A549 treated with AZD2906 at 1 μM for 4 hours (cell line): ENCODE measurements at places on chromosomes 12 and 14. TPM values are rescaled to one million over a fixed set of nuclear protein-coding genes. Genes with fewer than 3 reads are reported as not detected.

The SALL2 gene
- 0.57 to 0.86 TPM (median 0.71 TPM) in 5 replicates for total RNA-seq

The GARIN6 gene
- total RNA-seq, result not detected in 5 replicates

The RNF212B gene
- total RNA-seq, result not detected in 5 replicates

The GALNT16 gene
- 2.6 to 3.1 TPM (median 2.7 TPM) in 5 replicates for total RNA-seq

The A2ML1 gene
- not detected in 5 replicates for total RNA-seq

The RASSF8 gene
- total RNA-seq, result 6.9 to 11.3 TPM (median 9.1 TPM) in 5 replicates

The C1S gene
- 40.4 to 73.4 TPM (median 41.9 TPM) in 5 replicates for total RNA-seq

The EPS8 gene
- 44.2 to 58.1 TPM (median 51.8 TPM) in 5 replicates for total RNA-seq

The PRB2 gene
- not detected in 5 replicates for total RNA-seq

The RD3L gene
- not detected in 5 replicates for total RNA-seq

The RAPGEF3 gene
- total RNA-seq, result 0.52 to 0.63 TPM (median 0.55 TPM) in 5 replicates

The IFNG-AS1 gene
- not detected in 5 replicates for total RNA-seq

The PTPN6 gene
- 9.1 to 13.5 TPM (median 10.5 TPM) in 5 replicates for total RNA-seq

The A2M gene
- total RNA-seq, result 0.14 to 0.24 TPM (median 0.14 TPM) in 4 of 5 replicates, not detected in the other

The TAS2R8 gene
- total RNA-seq, result not detected in 5 replicates

The PLA2G1B gene
- total RNA-seq, result 0.20 TPM in 1 of 5 replicates, not detected in the others

The TAS2R19 gene
- 0.15 TPM in 1 of 5 replicates, not detected in the others for total RNA-seq

The DTX1 gene
- total RNA-seq, result 0.26 to 0.45 TPM (median 0.36 TPM) in 5 replicates

The ARHGEF40 gene
- 7.0 to 10.6 TPM (median 8.9 TPM) in 5 replicates for total RNA-seq

The SCN8A gene
- 1.1 to 1.8 TPM (median 1.6 TPM) in 5 replicates for total RNA-seq

The HCAR3 gene
- total RNA-seq, result 0.02 to 0.08 TPM (median 0.04 TPM) in 4 of 5 replicates, not detected in the other

The JPH4 gene
- 0.06 to 0.21 TPM (median 0.11 TPM) in 5 replicates for total RNA-seq

The INHBC gene
- 0.05 to 0.06 TPM (median 0.05 TPM) in 3 of 5 replicates, not detected in the others for total RNA-seq

The KRAS gene
- total RNA-seq, result 11.7 to 17.5 TPM (median 14.2 TPM) in 5 replicates

The LRP1-AS gene
- not detected in 5 replicates for total RNA-seq

The INSM2 gene
- total RNA-seq, result 0.05 to 0.11 TPM (median 0.07 TPM) in 5 replicates

The SLC17A8 gene
- 0.02 to 0.06 TPM in 2 of 5 replicates, not detected in the others for total RNA-seq

The PDE3A gene
- total RNA-seq, result 2.2 to 3.6 TPM (median 2.9 TPM) in 5 replicates

The GPD1 gene
- total RNA-seq, result 0.09 to 0.32 TPM (median 0.14 TPM) in 5 replicates

The LBHD2 gene
- total RNA-seq, result 0.18 to 0.25 TPM (median 0.22 TPM) in 3 of 5 replicates, not detected in the others

The SERPINA4 gene
- total RNA-seq, result 0.03 to 0.09 TPM (median 0.05 TPM) in 4 of 5 replicates, not detected in the other

The TBC1D30 gene
- total RNA-seq, result 0.81 to 1.4 TPM (median 1.2 TPM) in 5 replicates

The BMAL2 gene
- 11.3 to 17.4 TPM (median 13.6 TPM) in 5 replicates for total RNA-seq

The RAB15 gene
- total RNA-seq, result 17.8 to 20.0 TPM (median 19.7 TPM) in 5 replicates

The FGD6 gene
- total RNA-seq, result 9.3 to 13.3 TPM (median 12.1 TPM) in 5 replicates

The PTCSC3 gene
- total RNA-seq, result not detected in 5 replicates

The CCDC197 gene
- not detected in 5 replicates for total RNA-seq

The SYCP3 gene
- total RNA-seq, result 0.10 to 0.13 TPM (median 0.13 TPM) in 3 of 5 replicates, not detected in the others

The DDX51 gene
- 18.5 to 27.9 TPM (median 26.5 TPM) in 5 replicates for total RNA-seq

The RTN1 gene
- total RNA-seq, result 0.02 to 0.17 TPM in 2 of 5 replicates, not detected in the others

The DNAJC22 gene
- total RNA-seq, result 20.3 to 22.4 TPM (median 21.4 TPM) in 5 replicates

The SERPINA10 gene
- total RNA-seq, result not detected in 5 replicates

The CEBPE gene
- total RNA-seq, result 0.06 TPM in 1 of 5 replicates, not detected in the others
